ENCODE measurements at places on chromosomes 2 and 18. TPM values are rescaled to one million over a fixed set of nuclear protein-coding genes. Genes with fewer than 3 reads are reported as not detected.

The RAB31 gene
- total RNA-seq, result 0.40 TPM

The TIGD1 gene
- total RNA-seq, result 10.5 TPM

The ANKAR gene
- total RNA-seq, result 2.0 TPM

The SLC8A1 gene
- 0.28 TPM for total RNA-seq

The RAB12 gene
- 15.4 TPM for total RNA-seq

The CASP10 gene
- total RNA-seq, result 4.8 TPM

The IL37 gene
- total RNA-seq, result not detected

The COL4A4 gene
- not detected for total RNA-seq

The ZNF236 gene
- 13.9 TPM for total RNA-seq

The GYPC gene
- 85.2 TPM for total RNA-seq

The CNNM3 gene
- 22.8 TPM for total RNA-seq

The TBR1 gene
- not detected for total RNA-seq

The ALPI gene
- not detected for total RNA-seq

The CYS1 gene
- 0.08 TPM for total RNA-seq

The HOXD1 gene
- not detected for total RNA-seq

The DDX1 gene
- total RNA-seq, result 174 TPM

The LHCGR gene
- total RNA-seq, result not detected

The FEV gene
- not detected for total RNA-seq

The SALL3 gene
- not detected for total RNA-seq

The EFR3B gene
- 0.37 TPM for total RNA-seq

The CAB39 gene
- 128 TPM for total RNA-seq

The PSMA8 gene
- 1.0 TPM for total RNA-seq

The FAM124B gene
- not detected for total RNA-seq

The MPHOSPH10 gene
- total RNA-seq, result 90.0 TPM

The ABCG5 gene
- total RNA-seq, result not detected

The NCKAP5 gene
- not detected for total RNA-seq

The HOXD13 gene
- not detected for total RNA-seq

The CDH7 gene
- not detected for total RNA-seq

The GCKR gene
- not detected for total RNA-seq

The RSAD2 gene
- total RNA-seq, result 2.8 TPM

The PID1 gene
- total RNA-seq, result not detected

The CPLX4 gene
- not detected for total RNA-seq

The OTOS gene
- not detected for total RNA-seq

The GULP1 gene
- total RNA-seq, result 0.61 TPM

The ASB18 gene
- total RNA-seq, result not detected

The WIPF1 gene
- 101 TPM for total RNA-seq

The CFAP65 gene
- total RNA-seq, result not detected

The TRMT61B gene
- total RNA-seq, result 21.2 TPM

The NT5DC4 gene
- not detected for total RNA-seq

The TFCP2L1 gene
- 0.08 TPM for total RNA-seq

The TMEM198 gene
- 4.3 TPM for total RNA-seq

The CFAP210 gene
- total RNA-seq, result 0.43 TPM

The PPP1R7 gene
- total RNA-seq, result 73.7 TPM

The TTN gene
- 0.78 TPM for total RNA-seq

The LTBP1 gene
- 0.22 TPM for total RNA-seq

The CRYGD gene
- not detected for total RNA-seq

The NEUROD1 gene
- not detected for total RNA-seq

The IL36B gene
- not detected for total RNA-seq

The LBH gene
- total RNA-seq, result 143 TPM

The ADRA2B gene
- total RNA-seq, result 0.40 TPM

The ASXL3 gene
- total RNA-seq, result not detected

The CACNB4 gene
- total RNA-seq, result 0.26 TPM

The DBI gene
- total RNA-seq, result 99.8 TPM

The ZNF512 gene
- total RNA-seq, result 16.4 TPM

The ACAA2 gene
- 31.2 TPM for total RNA-seq

The GPR45 gene
- total RNA-seq, result not detected

Measured in activated T-cell treated with anti-CD3 and anti-CD28 coated beads, Interleukin-2, amount 50 U/mL, for 4 hours (primary cell).